ENCODE measurements at places on chromosomes 1 and 21.
A peak's percentile ranks its signal among the peaks of the same experiment; 100 is the strongest.

GRCh38 chr1:25664357-25665199 lies 48.0 kb downstream of the MAN1C1 start:
- no peak for ATAC-seq

GRCh38 chr1:153957744-153958110 lies 685 bp downstream of the CRTC2 start:
- ATAC-seq = peak; percentile 56

DNA sequence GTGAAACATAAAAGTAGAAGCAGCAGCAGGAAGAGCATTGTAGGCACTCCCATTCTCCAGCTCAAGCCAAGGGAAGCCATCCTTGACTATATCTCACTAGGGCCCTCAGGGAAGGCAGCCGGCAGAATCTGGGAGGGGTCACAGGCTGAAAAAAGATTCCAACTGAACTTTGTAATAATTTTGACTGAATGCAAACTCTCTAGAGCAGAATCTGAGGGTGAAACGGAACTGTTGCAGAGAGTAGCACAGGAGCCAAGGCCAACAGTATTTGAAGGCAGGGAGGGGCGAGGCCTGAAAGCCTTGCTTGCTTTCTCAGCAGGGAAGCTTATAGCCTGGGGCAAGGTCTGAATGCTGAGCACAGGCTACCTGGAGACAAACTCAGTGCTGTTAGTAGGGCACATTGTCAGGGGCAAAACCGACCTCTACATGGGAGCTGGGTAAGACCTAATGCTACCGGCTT lies 180.6 kb downstream of the COL24A1 start:
- no peak for ATAC-seq

DNA sequence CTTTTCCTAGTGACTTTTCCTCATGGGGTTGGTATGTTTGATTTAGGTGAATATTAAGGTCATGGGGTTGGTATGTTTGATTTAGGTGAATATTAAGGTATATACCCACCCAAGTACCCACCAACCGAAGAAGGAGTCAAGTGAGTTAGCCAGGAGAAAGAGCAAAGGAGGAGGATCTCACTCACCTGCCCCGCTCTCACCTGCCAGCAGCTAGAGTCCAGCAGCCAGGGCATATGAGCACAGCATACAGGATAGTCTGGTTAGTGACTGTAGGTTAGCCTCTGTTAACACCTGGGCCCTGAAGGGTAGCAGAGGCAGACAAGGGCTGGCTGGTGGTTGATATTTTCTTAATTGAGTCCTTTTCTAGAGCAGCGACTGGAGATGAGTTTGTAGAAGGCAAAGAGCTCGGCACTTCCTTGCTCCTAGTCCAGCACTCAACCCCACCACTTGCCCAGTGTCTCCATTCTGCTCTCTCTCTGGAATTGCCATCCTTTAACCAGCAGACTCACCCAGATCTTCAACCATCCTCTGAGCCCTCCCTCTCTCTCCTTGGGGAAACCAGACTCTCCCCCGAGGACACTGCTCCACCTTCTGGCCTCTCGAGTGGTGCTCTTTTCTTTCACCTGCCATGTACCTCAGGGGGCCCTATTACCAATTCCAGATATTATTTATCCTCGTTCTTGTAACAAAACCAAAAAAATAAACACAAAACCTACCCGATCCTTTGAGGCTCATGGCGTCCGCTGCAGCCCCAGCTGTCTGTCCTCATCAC lies 16.3 kb upstream of the DESI2 start:
- no peak for ATAC-seq

DNA sequence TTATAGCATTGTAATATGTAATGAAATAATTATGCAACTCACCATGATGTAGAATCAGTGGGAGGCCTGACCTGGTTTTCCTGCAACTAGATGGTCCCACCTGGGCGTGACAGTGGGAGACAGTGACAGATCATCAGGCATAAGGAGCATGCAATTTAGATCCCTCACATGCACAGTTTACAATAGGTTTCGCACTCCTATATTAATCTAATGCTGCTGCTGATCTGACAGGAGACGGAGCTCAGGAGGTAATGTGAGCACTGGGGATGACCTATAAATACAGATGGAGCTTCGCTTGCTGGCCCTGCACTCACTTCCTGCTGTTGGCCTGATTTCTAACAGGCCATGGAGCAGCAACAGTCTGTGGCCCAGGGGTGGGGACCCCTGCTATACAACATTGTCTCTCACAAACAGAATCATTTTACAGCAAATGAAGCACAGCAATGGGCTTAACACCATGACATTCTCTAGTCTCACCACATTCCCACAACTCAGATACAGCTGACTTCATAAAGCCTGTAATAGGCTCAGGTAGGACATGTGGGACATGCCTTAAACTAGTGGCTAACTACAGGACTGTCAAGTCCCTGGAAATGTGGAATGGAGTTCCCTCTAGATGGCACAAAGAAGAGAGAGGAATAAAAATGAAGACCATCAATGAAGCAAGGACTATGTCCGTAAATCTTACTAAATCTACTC lies 40.7 kb upstream of the SLC5A9 start:
- ATAC-seq = no peak

GRCh38 chr1:151514366-151514765 lies 3.2 kb downstream of the CGN start:
- no peak for ATAC-seq

- ATAC-seq = no peak
Measured at GRCh38 chr1:168088511-168089325, 48.0 kb downstream of the GPR161 start.
